ENCODE measurements at places on chromosomes 12 and 14.
A peak's percentile ranks its signal among the peaks of the same experiment; 100 is the strongest.

GRCh38 chr12:52082026-52082668 is 2.6 kb downstream of the SMIM41 start:
- DNase-seq = no peak

- DNase-seq = no peak
Measured at GRCh38 chr12:68376901-68377300, 44.7 kb upstream of the MDM1 start.

- DNase-seq = peak; percentile 57
Measured at GRCh38 chr14:93032421-93032936, 83.2 kb downstream of the ITPK1 start.

GRCh38 chr12:26821212-26821701 is 11.7 kb downstream of the ITPR2 start:
- peak; percentile 57 for DNase-seq

DNA sequence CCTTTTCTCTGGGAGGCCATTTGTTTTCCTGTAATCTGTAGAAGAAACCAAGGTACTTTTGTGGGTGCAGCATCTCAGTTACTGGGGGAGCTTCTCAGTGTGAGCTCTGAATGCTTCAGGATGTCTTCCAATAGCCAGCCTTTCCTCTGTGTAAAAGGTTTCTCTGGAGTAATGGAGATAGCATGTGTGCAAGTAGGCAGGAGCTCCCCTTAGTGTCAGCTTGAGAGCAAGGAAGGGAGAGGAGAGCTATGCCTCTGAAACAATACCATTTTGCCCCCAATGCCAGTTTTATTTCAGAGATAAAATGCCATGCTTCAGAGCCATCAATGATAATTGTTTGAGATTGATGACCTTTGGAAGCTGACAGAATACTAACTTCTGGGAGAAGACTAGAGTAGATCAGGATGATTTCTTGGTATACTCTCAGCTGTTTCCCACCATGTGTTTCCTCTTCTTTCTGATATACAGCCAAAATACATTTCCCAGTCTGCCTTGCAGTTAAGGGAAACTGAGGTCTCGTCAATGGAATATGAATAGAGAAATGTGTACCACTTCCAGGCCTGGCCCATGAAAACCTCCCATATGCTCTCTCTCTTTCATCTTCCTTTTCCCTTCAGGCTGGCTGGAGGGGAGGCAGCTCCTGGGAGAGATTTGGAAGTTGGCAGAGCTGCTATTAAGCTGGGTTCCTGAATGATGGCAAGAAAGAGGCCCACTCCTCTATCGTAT is 125.7 kb downstream of the CRADD start:
- peak; percentile 42 for DNase-seq

DNA sequence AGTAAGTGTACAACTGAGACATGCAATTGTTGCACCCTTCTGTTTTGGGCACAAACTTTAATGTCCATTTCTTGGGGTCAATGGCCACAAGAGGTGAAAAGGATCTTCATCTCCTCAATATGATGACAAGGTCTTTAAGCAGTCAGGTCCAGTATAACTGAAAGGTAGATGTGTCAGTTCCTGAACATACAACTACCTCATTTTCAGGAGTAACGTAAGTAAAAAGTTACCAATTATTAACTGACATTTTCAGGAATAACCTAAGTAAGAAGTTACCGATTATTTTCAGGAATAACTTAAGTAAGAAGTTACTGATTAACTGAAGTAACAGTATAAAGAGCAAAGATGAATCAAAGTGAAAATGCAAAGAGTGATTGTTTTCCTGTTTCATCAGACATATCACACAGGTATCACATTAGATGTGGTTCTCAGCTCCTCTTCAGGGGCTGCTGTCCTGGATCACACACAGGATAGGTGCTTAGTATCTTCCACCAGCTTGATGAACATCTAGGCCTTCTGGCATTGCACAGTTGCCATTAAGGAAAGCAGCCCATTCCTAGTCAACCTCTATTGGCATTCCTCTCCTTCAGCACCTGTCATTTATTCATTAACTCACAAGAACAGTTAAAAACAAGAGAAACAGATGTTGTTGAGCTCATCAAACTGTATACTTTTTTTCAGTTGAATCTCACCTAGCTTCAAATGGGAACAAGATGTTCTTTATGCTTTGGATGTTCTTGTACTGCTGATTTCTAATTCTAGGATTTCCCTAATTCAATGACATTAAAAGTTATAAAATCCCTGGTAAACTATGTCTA is 200.0 kb downstream of the FOXG1 start:
- peak; percentile 52 for DNase-seq

DNA sequence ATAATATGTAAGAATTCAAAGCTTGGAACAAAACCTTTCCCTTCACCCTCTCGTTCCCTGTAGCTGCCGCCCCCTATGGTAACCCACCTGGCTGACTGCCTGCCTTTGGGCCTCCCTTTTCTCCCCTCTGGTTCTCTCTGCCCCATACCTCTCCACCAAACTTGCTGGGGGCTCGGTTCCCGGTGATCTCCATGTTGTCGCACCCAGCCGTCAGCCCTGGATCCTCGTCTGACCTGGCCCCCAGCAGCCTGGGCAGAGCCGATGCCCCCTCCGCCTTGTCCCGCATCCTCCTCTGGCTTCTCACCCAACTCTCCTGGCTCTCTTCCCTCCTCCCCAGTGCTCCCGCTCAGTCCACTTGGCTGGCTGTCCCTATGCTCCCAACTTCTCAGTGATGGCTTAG is 4.5 kb downstream of the CYP46A1 start:
- no peak for DNase-seq

GRCh38 chr12:2003676-2004112 is 563 bp downstream of the DCP1B start:
- peak; percentile 4 for DNase-seq

Measured in kidney tubule cell (primary cell).